ENCODE measurements at places on chromosomes 13 and 19. TPM values are rescaled to one million over a fixed set of nuclear protein-coding genes. Genes with fewer than 3 reads are reported as not detected.

GRCh38 chr13:79062291-79062690, 343.8 kb downstream of the RBM26 start:
- DNase-seq: no peak
- H3K27me3 ChIP-seq: no peaks in the 10 kb centered on the region
- H3K36me3 ChIP-seq: no peaks in the 10 kb centered on the region

MBD3L3 gene
- not detected for total RNA-seq

DNA sequence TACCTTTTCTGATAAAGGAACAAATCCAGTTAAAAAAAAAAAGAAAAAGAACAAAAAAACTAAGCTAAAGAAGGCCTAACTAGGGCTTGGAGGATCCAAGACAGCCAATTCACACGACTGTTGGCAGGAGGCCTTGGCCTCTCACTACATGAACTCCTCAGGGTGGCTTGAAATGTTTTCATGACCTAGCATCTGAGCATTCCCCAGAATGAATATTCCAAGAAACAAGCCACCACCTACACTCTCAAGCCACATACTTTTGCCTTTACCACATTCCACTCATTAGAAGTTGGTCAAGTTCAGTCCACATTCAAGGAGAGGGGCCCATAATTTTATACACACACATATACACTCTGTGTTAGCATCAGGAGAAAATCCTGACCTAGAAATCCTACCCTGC, 97.6 kb upstream of the SIAH3 start:
- peaks cover 2% of the 10 kb centered on the region for H3K27me3 ChIP-seq
- no peak overlapping the region for H3K27ac ChIP-seq
- no peak overlapping the region for H3K4me3 ChIP-seq
- H3K4me1 ChIP-seq: no peaks in the 10 kb centered on the region
- H3K36me3 ChIP-seq: no peaks in the 10 kb centered on the region
- no peak for DNase-seq

ATXN8OS gene
- not detected for total RNA-seq

GRCh38 chr13:79528356-79528755, 47.4 kb downstream of the NDFIP2 start:
- H3K27ac ChIP-seq: no peak overlapping the region
- no peaks in the 10 kb centered on the region for H3K27me3 ChIP-seq
- H3K36me3 ChIP-seq: no peaks in the 10 kb centered on the region
- no peak for DNase-seq
- H3K4me3 ChIP-seq: no peak overlapping the region

DNA sequence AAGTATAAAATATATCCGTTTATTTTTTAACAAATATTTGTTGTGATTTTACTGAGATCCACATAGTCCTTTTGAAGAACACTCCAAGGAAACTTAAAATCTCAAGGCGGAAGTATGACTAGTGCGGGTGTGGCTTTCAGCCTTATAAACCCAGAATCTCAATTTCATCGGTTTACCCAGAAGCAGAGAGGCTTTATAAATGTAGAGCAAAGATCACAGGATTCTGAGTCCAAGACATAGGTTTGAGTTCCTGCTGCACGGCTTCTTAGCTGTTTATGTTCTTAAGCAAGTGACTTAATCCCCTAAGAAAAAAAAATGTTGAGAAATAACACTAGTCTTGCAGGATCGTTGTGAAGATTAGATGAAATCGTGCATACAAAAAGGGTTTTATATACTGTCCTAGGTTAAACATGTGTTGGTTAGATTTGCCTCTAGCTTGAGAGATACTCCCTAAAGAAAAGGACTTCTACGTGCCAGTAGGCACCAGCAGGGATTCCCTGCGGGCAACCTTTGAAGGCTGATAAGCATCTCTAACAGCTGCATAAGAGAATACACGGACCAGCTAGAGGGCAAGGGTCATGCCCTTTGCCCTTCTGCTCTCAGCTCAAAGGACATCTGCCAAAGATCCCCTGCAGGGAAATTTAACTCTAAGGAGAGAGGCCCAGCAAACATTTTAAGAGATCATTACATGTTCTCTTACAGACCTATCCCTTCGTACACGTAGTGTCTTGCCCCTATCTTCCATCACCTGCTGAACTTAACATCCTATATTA, 130.4 kb upstream of the MIR17HG start:
- no peaks in the 10 kb centered on the region for H3K36me3 ChIP-seq
- no peak for DNase-seq

GRCh38 chr13:46609726-46610125, 56.8 kb downstream of the LRCH1 start:
- H3K36me3 ChIP-seq: no peaks in the 10 kb centered on the region
- no peak for DNase-seq
- H3K27me3 ChIP-seq: no peaks in the 10 kb centered on the region
- H3K27ac ChIP-seq: no peak overlapping the region

DNA sequence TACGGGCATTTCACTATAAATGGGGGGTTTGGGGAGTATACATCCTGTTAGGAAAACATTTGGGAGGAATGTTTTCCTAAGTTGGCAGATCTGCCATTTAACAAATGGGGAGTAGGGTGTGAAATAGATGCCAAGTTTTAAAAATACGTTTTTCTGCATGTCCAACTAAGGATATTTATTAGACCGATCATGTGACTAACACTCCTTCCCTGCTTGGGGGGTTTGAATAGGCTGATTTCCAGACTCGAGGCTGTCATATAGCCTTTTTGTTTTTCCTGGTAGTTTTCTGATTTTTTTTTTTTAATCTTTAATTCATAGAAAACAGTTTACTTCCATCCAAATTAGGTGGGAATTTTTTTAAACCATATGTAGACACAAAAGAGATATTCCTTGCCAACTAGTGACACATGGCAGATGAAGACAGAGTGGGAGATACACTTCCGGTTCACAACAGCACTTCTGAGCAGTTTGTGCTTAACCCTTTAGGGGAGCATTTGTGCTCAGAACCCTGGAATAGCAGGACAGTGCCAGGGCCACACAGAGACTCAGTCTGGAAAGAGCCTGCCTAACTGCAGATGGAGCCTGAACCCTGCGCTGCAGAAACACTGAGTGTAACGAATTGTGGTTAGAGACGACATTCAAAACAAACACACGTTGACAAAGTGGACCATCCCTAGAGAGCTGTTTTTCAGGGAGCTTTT, 5.6 kb upstream of the GATAD2A start:
- peak; percentile 38 for DNase-seq
- H3K4me3 ChIP-seq: no peak overlapping the region
- no peaks in the 10 kb centered on the region for H3K36me3 ChIP-seq
- no peaks in the 10 kb centered on the region for H3K27me3 ChIP-seq
- peaks cover 12% of the 10 kb centered on the region for H3K4me1 ChIP-seq

DNA sequence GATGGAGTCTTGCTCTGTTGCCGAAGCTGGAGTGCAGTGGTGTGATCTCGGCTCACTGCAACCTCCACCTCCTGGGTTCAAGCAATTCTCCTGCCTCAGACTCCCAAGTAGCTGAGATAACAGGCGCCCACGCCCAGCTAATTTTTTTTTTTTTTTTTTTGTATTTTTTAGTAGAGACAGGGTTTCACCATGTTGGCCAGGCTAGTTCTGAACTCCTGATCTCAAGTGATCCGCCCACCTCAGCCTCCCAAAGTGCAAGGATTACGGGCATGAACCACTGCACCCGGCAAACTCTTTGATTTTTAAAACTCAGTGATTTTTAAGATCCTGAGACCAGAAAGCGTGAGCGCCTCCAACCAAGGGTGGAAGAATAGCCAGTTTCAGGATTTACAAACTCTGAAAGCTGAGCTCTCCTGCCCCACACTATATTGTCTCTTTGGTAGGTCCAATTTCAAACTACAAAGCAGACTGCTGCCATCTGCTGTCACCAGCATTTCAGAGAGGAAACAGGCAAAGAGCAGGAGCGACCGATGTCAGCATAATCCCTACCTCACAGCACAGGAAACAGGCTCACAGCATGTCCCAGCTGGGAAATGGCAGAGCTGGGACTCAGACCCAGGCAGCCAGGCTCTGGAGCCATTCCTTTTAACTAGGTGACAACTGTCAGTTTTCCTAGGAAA, 9.2 kb downstream of the NOSIP start:
- peaks cover 10% of the 10 kb centered on the region for H3K36me3 ChIP-seq
- no peaks in the 10 kb centered on the region for H3K4me1 ChIP-seq

GRCh38 chr19:8484331-8484894, 18.0 kb downstream of the PRAM1 start:
- no peaks in the 10 kb centered on the region for H3K27me3 ChIP-seq
- H3K27ac ChIP-seq: no peak overlapping the region
- H3K4me3 ChIP-seq: no peak overlapping the region
- no peaks in the 10 kb centered on the region for H3K4me1 ChIP-seq
- H3K36me3 ChIP-seq: peaks cover 69% of the 10 kb centered on the region

- H3K4me1 ChIP-seq: no peaks in the 10 kb centered on the region
- no peak overlapping the region for H3K4me3 ChIP-seq
- no peaks in the 10 kb centered on the region for H3K27me3 ChIP-seq
- no peak overlapping the region for H3K27ac ChIP-seq
- peak; percentile 75 for DNase-seq
Observed at GRCh38 chr13:35598233-35598632, 121.7 kb upstream of the MAB21L1 start.

LSR gene
- total RNA-seq: 1.0 TPM

RPL28 gene
- 1,738 TPM for total RNA-seq

GRCh38 chr13:36806102-36806501, 12.9 kb upstream of the RFXAP start:
- no peak overlapping the region for H3K4me3 ChIP-seq
- peaks cover 6% of the 10 kb centered on the region for H3K27me3 ChIP-seq
- no peak overlapping the region for H3K27ac ChIP-seq
- H3K4me1 ChIP-seq: no peaks in the 10 kb centered on the region

DNA sequence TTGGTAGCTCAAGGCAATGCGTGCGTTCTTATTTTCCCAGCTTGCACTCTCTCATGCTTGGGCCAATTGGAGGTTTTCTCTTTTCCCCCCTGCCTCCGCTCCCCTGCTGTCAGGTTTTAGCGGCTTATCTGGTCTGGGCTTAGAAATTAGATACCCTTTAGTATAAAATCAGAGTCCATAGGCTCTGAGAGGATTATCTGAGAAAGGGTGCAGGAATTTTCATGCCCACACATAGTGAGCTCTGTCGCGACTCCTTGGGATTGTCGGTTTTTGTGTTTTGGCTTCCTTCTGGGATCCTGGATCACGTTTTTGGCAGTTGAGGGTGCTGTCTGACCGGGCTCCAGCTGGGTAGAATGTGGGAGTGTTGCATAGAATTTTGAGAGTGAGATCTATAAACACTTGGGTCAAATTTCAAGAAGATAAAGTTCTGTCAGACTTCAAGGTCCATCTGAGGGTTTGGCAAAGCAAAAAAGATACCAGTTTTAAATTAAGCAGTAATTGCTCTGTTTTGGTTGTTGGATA, 12.4 kb downstream of the CHAF1A start:
- no peak overlapping the region for H3K4me3 ChIP-seq
- no peaks in the 10 kb centered on the region for H3K4me1 ChIP-seq
- DNase-seq: no peak
- H3K27me3 ChIP-seq: no peaks in the 10 kb centered on the region
- no peak overlapping the region for H3K27ac ChIP-seq

DNA sequence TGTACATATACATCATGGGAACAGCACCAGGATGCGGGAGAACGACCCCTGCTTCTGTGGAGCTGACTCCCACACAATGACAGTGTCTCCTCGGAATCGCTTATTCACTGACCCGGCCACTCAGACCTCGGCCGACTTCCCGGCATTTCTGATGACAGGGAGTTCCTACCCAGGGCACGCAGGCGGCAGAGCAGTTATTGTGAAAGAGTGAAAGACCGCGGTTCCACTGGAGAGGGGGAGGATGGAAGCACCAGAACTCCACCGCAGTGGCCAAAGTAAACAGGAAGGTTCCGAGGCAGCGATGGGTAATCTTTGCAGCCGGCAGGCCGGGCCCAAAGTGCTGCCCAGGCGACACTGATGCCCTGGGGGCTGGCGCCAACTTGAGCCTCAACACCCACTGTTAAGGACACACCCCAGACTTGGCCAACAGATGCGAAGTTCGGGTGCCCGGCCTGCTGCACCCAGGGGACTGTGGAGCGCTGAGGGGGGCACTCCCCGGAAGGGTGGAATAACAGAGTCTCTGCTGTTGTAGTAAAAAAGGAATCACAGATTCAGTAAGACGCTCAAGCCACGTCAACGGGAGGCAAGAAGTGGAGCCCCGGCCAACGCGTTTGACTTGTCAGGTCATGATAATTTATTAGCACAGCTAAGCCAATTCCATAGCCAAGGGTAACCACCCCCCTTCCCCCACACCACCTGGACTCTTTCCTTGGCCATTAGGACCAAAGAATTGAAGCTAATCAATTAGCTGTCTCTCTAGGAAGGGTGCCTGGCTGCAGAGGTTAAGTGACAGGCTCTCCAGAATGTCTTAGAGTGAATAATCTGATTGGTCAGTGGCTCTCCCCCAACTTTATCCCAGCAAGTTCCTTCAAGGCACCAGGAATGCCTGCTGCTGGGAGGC, 5.8 kb downstream of the MLLT1 start:
- peak overlapping the region; percentile 90 for H3K27ac ChIP-seq
- peaks cover 80% of the 10 kb centered on the region for H3K4me1 ChIP-seq
- peaks cover 8% of the 10 kb centered on the region for H3K36me3 ChIP-seq
- no peaks in the 10 kb centered on the region for H3K27me3 ChIP-seq
- peak; percentile 83 for DNase-seq

- H3K36me3 ChIP-seq: no peaks in the 10 kb centered on the region
- DNase-seq: no peak
- H3K4me1 ChIP-seq: no peaks in the 10 kb centered on the region
- H3K4me3 ChIP-seq: no peak overlapping the region
- no peak overlapping the region for H3K27ac ChIP-seq
Observed at GRCh38 chr19:16002406-16003384, 53.9 kb downstream of the OR10H4 start.

DNA sequence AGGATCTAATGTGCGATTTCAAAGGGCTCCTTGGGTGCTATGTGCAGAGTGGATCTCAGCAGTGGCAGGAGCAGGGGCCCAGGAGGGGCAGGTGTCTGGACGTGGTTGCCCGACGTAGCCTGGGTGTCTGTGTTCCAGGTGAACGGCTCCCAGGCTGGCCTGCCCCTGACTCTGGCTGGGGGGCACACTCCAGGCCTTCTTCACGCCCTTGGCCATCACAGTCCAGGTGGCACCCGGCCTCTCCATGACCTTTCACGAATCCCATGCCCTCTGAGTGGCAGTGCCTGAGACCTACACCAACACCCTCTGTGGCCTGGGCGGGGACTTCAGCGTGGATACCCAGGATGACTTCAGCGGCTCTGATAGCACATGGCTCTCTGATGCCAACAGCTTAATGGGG, 11.3 kb upstream of the FXYD3 start:
- no peaks in the 10 kb centered on the region for H3K27me3 ChIP-seq
- no peak overlapping the region for H3K27ac ChIP-seq
- H3K4me1 ChIP-seq: no peaks in the 10 kb centered on the region
- H3K36me3 ChIP-seq: no peaks in the 10 kb centered on the region

SIGLEC9 gene
- total RNA-seq: not detected

AP1M2 gene
- not detected for total RNA-seq

DNA sequence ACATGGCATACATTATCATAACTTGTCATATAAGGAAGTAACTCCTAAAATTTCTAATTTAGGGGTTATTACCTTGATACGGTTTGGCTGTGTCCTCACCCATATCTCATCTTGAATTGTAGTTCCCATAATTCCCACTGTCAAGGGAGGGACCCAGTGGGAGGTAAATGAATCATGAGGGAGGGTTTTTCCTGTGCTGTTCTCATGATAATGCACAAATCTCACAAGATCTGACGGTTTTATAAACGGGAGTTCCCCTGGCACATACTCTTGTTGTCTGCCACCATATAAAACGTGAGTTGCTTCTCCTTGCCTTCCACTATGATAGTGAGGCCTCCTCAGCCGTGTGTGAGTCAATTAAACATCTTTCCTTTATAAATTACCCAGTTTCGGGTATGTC, 76.0 kb downstream of the ZDHHC20 start:
- H3K4me3 ChIP-seq: no peak overlapping the region
- H3K27me3 ChIP-seq: no peaks in the 10 kb centered on the region
- no peak for DNase-seq
- no peaks in the 10 kb centered on the region for H3K36me3 ChIP-seq
- no peak overlapping the region for H3K27ac ChIP-seq
